ENCODE measurements at places on chromosomes 1 and 21.

DNA sequence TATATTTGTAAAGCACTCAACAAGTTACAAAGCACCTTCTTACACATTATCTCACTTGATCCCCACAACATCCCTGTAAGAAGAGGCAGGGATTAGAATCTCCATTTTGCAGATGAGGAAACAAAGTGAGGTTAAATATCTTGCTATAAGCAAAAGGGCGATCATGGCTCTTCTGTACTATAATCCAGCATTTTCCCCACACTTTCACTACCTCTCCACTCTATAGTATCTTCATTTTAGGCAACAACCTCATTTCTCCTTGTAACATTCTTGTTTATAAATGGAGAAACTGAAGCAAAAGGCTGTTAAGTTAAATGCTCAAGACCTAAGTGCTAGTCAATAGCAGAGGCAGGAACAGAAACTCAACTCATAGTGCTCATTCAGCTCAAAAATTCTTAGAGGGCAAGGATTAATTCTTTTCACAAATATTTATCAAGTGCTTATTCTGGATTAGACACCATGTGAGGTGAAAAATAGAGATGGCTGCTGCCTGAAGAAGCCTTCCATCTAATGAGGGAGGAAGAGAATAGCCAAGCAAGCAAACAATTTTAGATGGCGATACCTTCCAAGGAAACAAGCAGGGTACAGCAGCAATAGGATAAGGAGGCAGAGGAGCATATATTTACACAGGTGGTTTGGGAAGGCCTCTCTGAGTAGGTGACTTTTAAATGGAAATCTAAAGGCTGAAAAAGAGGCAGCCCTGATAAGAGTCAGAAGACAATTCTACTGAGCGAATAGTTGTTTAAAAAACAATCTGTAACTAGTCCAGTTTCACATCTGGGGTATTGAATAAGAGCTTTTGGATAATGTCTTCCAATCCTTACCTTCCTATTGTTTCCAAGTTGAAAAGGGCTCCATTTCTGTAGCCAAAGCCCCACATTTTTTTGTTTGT, 3.5 kb downstream of the ERRFI1 start:
- DNase-seq, result no peak

GRCh38 chr21:35840197-35840799, 220.0 kb downstream of the SETD4 start:
- DNase-seq, result no peak

GRCh38 chr1:241485145-241485544, 34.4 kb downstream of the FH start:
- no peak for DNase-seq

DNA sequence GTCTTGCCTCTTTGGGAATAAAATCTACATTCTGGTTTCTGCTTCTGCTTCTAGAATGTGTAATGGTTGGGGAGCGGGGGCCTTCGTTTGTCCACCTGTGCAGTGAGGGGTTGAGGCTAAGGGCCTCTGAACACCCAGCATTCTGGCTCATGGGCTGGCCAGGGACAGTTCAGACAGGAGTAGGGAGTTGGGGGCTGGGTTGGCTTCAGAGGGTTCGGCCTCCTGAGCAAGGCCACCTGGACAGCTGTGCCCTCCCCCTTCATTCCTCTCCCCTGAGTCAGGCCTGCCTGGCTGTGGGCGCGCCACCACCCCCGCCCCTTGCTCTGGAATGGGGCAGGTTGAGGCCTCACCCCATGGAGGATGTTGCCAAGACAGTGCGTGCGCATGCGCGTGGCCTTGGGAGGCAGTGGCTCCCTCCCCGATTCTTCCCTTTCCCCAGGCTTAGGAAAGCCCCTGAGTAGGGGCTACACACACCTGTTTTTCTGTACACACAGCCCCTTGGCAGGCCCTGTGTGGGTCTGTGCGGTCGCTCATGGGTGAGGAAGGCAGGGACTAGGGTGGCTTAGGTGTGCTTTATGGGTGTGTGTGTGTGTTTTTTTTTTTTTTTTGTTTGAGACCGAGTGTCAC, 57.0 kb downstream of the YARS1 start:
- DNase-seq, result no peak

GRCh38 chr1:66294707-66295370, 239.1 kb upstream of the SGIP1 start:
- no peak for DNase-seq

GRCh38 chr1:192568063-192568462, 7.5 kb upstream of the RGS1 start:
- DNase-seq, result no peak

DNA sequence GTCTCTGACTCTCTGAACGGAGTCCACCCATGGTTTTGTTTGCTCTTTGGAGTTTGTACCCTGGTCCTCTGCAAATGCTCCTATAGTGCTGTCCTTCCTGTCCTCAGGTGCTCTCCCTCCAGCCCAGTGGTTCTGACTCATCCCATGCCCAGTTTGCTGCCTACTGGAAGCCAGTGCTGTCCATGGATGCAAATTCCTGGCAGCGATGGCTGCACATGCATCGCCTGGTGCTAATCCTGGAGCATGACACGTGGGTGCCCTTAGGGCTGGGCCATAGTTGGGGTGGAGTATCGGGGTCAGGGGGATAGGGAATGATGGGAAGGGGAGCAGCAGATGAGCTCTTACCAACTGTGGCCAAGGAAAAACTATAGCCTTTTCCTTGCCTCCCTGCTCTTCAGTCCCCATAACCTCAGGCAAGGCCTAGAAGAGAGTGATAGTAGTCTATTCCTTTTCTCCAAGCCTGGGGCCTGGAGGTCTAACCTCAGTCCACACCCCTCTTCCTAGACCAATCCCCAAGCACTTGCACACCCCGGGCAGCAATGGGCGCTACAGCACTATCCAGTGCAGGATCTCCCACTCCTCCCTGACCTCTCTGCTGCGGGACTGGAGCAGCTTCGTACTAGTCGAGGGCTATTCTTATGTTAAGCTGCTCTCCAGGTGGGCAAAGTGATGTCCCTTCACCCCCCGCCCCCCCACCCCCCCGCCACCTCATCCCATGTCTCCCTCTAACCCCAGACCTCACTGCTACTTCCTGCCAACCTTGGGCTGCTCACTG, 31.6 kb downstream of the HYI start:
- DNase-seq, result no peak

- DNase-seq, result no peak
Observed at GRCh38 chr1:69643266-69643665, 75.5 kb downstream of the LRRC7 start.

DNA sequence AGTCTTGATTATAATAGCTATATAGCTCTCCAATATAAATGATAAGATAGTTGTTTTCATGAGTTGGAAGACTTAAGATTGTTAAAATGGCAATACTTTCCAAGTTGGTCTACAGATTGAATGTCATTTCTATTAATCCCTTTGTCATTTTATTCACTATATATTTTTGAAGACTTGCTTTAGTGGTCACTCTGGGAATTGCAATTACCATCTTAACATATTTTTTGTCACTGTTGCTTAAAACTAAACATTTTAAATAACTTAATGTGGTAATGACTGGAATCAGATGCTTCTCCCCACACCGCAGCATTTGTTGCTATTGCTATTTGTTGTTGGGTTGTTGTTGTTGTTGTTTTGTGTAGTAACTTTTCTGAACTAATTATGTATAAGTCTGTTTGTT, 1592.9 kb downstream of the MRPL39 start:
- DNase-seq, result no peak

Measured in stimulated activated CD8-positive, alpha-beta memory T cell treated with anti-CD3 and anti-CD28 coated beads, Interleukin-7, amount 100 ng/mL, for 48 hours (primary cell).